ENCODE measurements at places on chromosomes 5 and 9.

DNA sequence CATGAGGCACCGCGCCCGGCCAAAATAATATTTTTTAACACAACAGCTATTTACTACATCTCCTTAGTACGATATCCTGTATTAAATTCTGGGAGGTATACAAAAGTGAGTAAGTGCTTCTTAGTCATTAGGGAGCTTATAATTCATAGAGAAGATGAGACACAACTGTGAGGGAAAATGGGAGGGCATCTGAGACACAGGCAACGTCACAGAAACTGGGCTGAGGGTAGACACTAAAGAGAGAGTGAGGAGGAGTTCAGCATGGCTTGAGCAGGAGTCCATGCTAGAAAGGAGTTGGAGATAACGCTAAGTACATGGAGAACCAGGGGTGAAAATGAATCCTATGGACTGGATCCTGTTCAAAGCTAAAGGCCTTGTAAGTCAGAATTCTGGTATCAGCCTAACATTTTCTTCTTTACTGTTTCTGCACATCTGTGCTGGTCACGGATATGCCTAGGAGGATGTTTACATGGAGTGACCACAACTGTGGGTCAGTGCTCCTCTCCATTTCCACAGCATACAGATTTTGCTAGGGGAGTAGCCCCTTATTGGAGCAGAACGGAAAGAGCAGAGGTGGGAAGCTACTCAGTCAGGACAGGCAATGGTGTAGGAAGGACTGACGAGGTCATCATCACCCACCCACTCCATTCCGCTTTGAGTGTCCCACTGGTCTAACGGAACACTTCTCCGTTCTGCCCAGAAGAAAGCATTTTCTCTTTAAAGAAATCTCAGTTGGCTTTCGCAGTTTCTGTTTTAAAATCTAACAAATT is 310.4 kb upstream of the EFNA5 start:
- peaks cover 54% of the 10 kb centered on the region for H3K4me1 ChIP-seq
- peaks cover 5% of the 10 kb centered on the region for H3K36me3 ChIP-seq
- no peak overlapping the region for H3K4me3 ChIP-seq
- peak overlapping the region; percentile 36 for H3K27ac ChIP-seq

DNA sequence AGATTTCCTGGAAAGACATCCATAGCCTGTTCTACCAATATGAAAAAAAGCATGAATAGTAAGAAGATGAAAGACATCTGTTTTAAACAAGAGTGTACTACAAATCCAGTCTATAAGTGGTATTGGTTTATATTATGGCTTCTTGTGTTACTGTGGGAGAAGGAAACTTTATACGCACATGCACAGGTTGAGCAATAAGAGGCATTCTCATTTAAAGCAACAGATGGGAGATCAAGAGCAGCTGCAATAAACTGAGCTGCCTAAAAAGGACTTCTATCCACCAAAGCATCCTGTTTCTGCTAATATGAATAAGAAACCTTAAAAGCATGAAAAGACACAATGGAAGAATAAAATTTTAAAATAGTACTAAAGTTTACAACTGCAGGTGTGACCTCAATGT is 8.6 kb upstream of the PCDHB1 start:
- H3K4me1 ChIP-seq, result no peaks in the 10 kb centered on the region
- no peaks in the 10 kb centered on the region for H3K36me3 ChIP-seq
- H3K27me3 ChIP-seq, result no peaks in the 10 kb centered on the region
- H3K4me3 ChIP-seq, result no peak overlapping the region
- no peak overlapping the region for H3K27ac ChIP-seq

- no peak overlapping the region for H3K27ac ChIP-seq
- H3K4me1 ChIP-seq, result peaks cover 2% of the 10 kb centered on the region
- H3K36me3 ChIP-seq, result peaks cover 80% of the 10 kb centered on the region
- no peak overlapping the region for H3K4me3 ChIP-seq
Measured at GRCh38 chr5:36177715-36178523, 26.0 kb downstream of the SKP2 start.

GRCh38 chr5:111863801-111864200 is 106.8 kb upstream of the NREP start:
- H3K4me3 ChIP-seq, result no peak overlapping the region
- H3K27ac ChIP-seq, result no peak overlapping the region
- no peaks in the 10 kb centered on the region for H3K4me1 ChIP-seq
- no peak for DNase-seq

DNA sequence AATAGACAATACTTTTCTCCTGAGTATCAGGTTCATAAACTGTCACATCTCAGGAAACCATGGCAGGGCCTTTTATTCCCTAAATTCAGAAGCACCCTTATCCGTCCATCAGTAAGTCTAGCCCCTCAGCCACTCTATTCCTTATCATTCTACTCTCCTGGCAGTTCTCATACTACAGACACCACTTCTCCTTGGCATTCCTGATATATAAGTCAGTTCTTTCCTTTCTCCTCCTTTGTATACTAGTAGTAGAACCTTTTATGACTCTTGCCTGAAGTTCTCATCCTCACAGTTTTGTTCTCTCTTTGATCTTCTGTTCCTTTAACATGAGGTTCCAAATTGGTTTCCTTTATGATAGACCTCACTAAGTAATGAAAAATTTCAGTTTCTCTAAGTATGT is 29.3 kb downstream of the GRAMD2B start:
- no peaks in the 10 kb centered on the region for H3K27me3 ChIP-seq
- no peak overlapping the region for H3K4me3 ChIP-seq
- H3K27ac ChIP-seq, result no peak overlapping the region
- peaks cover 20% of the 10 kb centered on the region for H3K36me3 ChIP-seq

GRCh38 chr9:8783941-8784340 is 984.4 kb upstream of the DMAC1 start:
- H3K4me3 ChIP-seq, result no peak overlapping the region
- no peaks in the 10 kb centered on the region for H3K36me3 ChIP-seq
- no peaks in the 10 kb centered on the region for H3K27me3 ChIP-seq
- no peak for DNase-seq
- no peak overlapping the region for H3K27ac ChIP-seq
- no peaks in the 10 kb centered on the region for H3K4me1 ChIP-seq

DNA sequence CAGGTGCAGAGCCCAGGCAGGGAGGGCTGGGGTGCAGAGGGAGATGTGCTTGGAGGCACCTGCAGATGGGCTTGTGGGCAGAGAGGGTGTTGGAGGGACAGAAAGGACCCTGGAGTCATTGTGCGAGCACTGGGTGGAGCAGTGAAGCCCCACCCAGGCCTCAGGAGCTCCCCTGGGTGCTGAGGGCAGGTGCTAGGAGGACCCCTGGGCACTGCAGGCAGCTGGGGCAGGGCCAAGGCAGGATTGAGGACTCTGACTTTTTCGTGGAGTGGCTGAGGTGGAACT is 10.3 kb upstream of the SLC6A18 start:
- no peak overlapping the region for H3K4me3 ChIP-seq
- H3K36me3 ChIP-seq, result no peaks in the 10 kb centered on the region
- no peaks in the 10 kb centered on the region for H3K27me3 ChIP-seq
- H3K27ac ChIP-seq, result no peak overlapping the region

DNA sequence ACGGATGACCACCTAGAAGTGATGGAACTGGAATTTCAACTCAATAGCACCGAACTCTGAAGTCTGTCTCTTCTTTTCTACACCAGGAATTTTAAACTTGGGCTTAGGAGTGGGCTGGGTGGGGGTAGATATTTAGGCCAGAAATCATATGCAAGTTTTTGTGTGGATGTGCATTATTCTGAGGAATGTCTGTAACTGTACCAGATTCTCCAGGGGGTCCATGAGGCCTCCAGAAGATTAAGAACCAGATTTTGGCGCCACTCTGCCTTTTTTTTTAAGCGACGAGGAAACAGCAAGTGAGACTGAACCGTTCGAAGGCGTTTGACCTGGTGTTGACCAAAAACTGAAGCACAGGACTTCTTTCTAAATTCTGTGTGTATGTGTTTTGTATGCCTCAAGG is 88.8 kb upstream of the TTC23L start:
- DNase-seq, result no peak
- H3K4me3 ChIP-seq, result no peak overlapping the region
- H3K27me3 ChIP-seq, result no peaks in the 10 kb centered on the region

GRCh38 chr5:44660251-44660650 is 148.5 kb upstream of the MRPS30 start:
- no peak overlapping the region for H3K4me3 ChIP-seq
- no peak for DNase-seq
- H3K36me3 ChIP-seq, result no peaks in the 10 kb centered on the region

DNA sequence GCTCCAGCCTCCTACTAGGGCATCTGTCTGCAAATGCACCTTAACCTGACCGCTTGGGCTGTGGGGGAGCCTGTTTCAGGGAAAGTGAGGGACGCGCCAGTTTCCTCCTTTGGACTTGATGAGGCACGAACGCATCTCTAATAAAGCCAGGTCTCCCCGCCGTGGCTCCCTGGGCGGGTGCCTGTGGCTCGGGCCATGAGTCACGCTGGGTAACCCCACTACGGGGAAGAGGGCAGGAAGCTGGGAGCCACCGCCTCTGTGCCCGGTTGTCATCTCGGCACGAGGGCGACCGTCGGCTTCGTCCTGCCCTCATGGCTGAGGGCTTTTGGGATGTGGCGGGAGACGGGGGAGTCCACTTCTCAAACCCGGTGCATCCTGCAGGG is 12.1 kb downstream of the NOTCH1 start:
- peak overlapping the region; percentile 70 for H3K4me3 ChIP-seq
- H3K4me1 ChIP-seq, result peaks cover 30% of the 10 kb centered on the region
- DNase-seq, result peak; percentile 73
- H3K27ac ChIP-seq, result peak overlapping the region; percentile 90

DNA sequence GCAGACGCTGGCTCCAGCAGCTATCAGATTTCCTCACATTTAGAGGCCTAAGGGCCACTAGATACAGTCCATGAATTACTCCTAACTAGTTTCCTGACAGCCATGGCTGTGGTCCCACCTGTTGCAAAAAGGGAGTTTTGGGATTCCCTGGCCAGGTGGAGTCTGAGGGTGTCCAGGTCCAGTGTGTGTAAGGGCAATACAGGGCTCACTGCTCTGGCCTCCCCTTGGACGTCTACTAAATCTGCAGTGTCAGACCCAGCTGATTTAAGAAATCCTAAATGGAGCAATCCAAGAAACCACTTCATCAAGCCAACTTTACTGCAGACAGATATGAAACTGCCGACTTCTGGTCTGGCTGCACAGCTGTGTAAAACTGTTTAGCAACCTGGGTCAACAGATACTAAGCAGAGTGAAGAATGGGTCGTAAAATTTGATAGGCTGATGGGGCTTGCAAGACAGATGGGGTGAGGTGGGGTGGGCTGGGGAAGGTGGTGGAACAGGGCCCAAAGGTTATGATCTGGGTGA is 116.4 kb downstream of the GADD45G start:
- peak overlapping the region; percentile 18 for H3K27ac ChIP-seq
- peaks cover 43% of the 10 kb centered on the region for H3K36me3 ChIP-seq
- H3K4me1 ChIP-seq, result peaks cover 19% of the 10 kb centered on the region

DNA sequence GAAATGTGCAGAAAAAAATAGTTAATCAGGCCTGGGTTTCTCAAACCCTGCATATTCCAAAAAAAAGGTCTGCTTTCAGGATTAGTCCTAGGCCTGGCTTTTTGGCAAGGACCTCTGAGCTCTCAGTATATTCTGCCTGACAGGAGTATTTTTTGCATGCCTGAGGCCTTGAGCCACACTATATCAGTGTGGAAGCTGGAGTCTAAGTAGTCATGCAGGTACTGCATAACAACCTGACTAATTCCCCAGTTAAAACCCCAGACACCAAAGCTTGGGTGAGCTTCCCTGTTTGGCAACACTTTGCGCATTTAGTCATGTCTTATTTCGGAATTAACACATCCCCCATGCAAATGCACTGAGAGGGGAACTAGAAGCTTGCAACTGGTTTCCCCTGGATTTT is 359.5 kb downstream of the CETN3 start:
- no peaks in the 10 kb centered on the region for H3K4me1 ChIP-seq
- H3K4me3 ChIP-seq, result no peak overlapping the region
- no peak for DNase-seq
- no peaks in the 10 kb centered on the region for H3K27me3 ChIP-seq
- H3K36me3 ChIP-seq, result no peaks in the 10 kb centered on the region
- no peak overlapping the region for H3K27ac ChIP-seq

DNA sequence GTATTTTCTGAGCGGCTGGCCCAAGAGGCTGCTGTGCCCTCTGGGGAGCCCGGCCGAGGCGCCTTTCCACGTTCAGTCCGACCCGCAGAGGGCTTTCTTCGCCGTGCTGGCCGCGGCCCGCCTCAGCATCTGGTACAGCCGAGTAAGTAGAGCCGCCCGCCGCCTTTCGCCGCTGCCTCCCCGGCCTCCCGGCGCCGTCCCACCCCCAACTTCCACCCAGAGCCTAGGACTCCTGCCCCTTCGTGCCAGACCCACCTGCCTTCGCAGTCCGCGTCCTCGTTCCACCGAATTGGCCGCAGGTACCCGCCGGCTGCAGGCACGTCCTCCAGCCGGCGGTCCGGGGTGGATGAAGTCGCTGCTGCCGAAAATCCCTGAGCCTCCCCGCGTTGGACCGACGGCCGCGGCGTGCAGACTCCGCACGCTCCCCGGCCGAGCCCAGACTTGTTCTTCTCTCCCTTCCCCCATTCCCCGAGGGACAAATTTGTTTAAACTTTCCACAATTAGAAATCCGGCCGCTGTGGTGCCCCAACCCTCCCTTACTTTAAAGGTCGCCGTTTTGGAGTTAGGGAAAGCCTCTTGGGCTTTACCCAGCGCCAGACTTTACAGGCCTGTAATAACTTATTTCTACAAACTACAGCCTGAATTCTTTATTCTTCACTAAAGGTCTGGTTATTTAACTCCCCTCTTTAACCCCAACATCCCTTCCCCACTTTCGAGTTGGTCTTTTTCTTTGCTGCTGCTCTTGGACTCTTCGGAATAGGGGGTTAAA is 589 bp downstream of the RIC1 start:
- H3K4me1 ChIP-seq, result peaks cover 55% of the 10 kb centered on the region
- peak overlapping the region; percentile 97 for H3K27ac ChIP-seq

DNA sequence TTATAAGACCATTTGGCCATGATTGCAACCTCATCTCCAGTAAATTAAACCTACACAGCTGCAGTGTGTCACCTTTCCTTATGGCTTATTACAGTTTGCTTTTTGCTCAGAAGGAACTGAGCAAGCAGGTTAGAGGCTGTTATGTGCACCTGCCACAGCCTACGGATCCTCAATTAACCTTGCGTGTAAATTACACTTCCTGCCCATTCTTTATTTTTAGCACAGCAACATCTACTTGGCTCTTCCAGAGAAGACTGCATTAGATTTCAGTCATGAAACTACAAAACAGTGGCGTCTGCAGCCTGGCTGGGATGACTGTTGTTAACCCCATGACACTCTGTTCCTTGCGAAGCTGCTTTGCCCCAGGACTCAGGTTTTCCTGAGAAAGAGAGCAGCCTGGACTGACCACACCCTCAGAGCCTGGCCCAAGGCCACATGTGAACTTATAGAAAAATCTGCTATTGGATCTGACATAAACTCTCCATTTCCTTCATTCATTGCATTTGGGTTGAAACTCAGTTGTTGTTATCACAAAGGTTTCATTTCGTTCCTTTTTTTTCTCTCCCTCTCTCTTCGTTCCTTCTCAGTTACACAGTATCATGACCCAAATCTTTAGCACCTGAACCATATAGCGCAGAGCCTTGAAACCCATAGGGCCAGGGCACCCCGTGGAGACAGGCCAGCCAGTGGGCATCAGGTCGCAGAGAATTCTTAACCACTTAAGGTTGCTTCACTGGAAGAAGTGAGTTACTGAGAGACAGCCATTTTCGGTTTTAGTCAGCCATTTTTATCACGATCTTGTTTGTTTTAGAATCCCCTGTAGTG is 138.6 kb downstream of the PALM2AKAP2 start:
- H3K27ac ChIP-seq, result peak overlapping the region; percentile 100
- H3K27me3 ChIP-seq, result no peaks in the 10 kb centered on the region
- H3K4me3 ChIP-seq, result peak overlapping the region; percentile 84
- H3K36me3 ChIP-seq, result no peaks in the 10 kb centered on the region
- H3K4me1 ChIP-seq, result peaks cover 61% of the 10 kb centered on the region
